ENCODE measurements at places on chromosomes 2 and 18. TPM values are rescaled to one million over a fixed set of nuclear protein-coding genes. Genes with fewer than 3 reads are reported as not detected.
A peak's percentile ranks its signal among the peaks of the same experiment; 100 is the strongest.

DNA sequence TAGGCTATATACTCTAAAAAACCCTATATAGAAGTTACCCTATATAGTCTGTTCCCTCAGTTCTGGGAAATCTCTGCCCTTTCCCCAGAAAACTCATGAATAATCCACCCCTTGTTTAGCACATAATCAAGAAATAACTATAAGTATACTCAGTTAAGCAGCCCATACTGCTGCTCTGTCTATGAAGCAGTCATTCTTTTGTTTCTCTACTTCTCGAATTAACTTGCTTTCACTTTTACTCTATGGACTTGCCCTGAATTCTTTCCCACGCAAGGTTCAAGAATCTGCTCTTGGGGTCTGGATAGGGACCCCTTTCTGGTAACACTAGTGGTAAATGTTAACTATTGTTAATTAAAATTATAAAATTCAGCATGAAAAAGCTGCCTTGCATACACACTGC lies 17.4 kb upstream of the AP1S3 start:
- no peak for DNase-seq
- H3K4me1 ChIP-seq: no peaks in the 10 kb centered on the region
- no peaks in the 10 kb centered on the region for H3K27me3 ChIP-seq
- no peak overlapping the region for H3K27ac ChIP-seq
- H3K4me3 ChIP-seq: no peak overlapping the region

CCL20 gene
- polyA plus RNA-seq: 712 TPM

DNA sequence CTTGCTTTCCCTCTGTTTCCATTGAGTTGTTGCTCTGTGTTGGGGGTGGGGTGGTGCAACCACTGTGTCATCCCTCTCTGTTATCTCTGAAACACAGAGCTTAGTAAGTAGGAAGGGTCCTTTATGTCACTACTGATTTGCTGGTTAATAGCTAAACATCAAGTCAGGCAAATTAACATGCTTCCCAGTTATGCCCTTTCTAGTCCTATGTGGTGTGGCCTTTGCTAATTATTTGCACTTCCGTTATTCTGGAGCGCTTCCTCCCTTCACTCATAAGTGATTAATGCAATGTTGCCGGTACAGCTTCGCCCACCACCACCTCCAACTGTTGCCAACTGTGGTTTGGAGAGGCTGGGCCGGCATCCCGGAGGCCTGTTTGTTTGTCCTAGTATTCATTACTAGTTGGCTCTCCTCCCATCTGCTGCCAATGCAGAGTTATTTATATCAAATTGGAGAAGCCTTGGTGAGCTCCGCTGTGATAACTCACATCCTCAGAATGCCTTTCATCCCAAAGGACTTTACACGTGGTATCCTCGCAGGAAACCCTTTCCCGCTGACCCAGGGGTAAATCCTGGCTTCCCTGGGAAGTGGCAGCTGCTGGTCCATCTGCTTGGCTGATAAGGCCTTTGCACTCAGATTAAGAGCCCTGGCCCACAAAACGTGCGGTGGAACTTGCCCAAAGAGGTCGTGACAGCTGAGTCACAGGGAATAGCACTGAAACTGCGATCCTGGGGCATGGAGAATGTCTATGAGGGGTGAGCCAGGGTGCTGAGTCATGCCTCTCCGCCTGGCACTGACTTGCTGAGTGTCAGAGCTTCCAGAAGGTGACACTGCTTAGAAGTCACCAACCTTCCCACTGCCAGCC lies 72.0 kb upstream of the ZCCHC2 start:
- H3K27me3 ChIP-seq: no peaks in the 10 kb centered on the region
- no peaks in the 10 kb centered on the region for H3K36me3 ChIP-seq
- peak; percentile 22 for DNase-seq

ABCG5 gene
- not detected for polyA plus RNA-seq

DNA sequence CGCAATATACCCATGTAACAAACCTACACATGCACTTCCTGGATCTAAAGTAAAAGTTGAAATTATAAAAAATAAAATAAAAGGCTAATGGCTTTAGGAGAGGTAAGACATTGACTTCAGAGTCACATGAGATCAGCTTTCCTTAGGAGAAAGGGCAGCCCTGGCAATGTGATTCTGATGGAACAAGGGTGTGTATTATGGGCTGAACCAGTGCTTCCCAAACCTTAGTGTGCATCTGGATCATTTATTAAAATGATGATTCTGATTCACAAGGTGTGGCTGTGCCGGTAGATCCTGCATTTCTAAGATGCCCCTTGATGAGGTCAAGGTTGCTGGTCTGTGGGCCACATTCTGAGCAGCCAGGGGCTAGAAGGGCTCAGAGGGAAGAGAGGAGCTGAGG lies 42.6 kb downstream of the LAMA3 start:
- no peaks in the 10 kb centered on the region for H3K27me3 ChIP-seq
- no peak overlapping the region for H3K4me3 ChIP-seq
- no peak for DNase-seq
- H3K4me1 ChIP-seq: peaks cover 6% of the 10 kb centered on the region
- H3K27ac ChIP-seq: no peak overlapping the region
- no peaks in the 10 kb centered on the region for H3K36me3 ChIP-seq

ACMSD gene
- 0.14 TPM for polyA plus RNA-seq

LONRF2 gene
- polyA plus RNA-seq: 0.38 TPM

KCNG3 gene
- polyA plus RNA-seq: 0.10 TPM

DNA sequence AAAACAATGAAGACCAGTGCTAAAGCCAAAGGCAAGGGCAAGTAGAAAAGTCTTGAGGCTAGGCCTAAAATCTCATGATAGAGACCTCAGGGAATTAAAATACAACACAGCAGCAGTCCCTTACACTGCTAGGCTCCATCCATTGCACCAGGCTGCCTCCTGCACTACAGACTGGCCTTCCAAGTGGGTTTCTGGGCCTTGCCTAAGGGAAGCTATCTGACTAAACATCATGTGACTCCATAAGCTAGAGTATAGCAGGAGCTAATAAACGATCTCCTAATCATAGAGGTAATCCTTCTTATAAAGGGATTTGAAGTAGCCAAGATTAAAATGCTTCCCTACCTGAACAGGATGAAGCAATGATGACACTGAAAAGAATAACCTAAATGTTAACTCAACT lies 77.6 kb upstream of the NFU1 start:
- no peak for DNase-seq
- H3K4me3 ChIP-seq: no peak overlapping the region

DNA sequence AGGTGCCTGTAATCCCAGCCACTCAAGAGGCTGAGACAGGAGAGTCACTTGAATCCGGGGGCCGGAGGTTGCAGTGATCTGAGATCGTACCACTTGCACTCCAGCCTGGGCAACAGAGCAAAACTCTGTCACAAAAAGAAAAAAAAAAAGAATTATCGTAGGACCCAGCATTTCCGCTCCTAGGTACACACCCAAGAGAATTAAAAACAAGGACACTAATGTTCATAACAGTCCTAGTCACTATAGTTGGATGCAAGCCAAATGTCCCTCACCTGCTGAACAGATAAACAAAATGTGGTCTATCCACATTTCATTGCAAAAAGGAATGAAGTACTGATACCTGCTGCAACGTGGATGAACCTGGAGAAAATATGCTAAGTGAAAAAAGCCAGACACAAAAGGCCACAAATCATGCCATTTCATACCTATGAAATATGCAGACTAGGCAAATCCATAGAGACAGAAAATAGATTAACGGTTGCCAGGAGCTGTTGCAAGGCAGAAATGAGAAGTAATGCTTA lies 21.2 kb downstream of the ADRA2B start:
- H3K27ac ChIP-seq: no peak overlapping the region
- no peaks in the 10 kb centered on the region for H3K4me1 ChIP-seq
- no peaks in the 10 kb centered on the region for H3K36me3 ChIP-seq

DNA sequence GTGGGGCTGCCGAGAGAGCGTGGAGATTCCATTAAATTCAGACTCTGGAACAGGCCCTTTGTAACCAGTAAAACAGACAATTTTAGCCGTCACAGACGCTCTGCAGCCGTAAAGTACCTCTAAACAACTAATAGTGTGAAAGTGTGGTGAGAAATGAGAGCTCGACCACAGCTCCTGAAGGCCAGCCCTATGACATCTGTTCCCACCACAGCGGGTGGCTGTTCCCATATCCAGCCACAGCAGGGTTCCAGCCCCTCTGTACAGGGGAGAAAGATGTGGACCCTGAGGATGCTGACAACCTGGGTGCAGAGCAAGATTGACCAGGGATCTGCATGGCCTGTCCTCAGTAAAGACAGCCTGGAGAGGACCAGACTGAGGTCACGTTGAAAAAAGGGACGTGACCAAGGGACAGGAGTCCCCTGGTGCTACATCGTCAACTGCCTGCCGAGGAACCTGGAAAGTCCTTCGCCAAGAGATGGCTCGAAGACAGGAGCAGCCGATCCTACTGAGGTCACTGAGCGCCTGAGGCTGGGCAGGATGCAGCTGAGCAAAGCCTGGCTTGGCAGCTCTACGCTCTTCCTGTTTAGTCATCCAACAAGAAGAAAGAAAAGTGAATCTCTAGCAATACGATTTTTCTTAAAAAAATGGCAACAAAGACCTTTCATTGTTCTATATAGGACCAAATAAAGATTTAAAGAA lies 831.7 kb downstream of the RNF144A start:
- H3K27me3 ChIP-seq: no peaks in the 10 kb centered on the region
- H3K27ac ChIP-seq: no peak overlapping the region
- no peaks in the 10 kb centered on the region for H3K36me3 ChIP-seq
- DNase-seq: no peak

DNA sequence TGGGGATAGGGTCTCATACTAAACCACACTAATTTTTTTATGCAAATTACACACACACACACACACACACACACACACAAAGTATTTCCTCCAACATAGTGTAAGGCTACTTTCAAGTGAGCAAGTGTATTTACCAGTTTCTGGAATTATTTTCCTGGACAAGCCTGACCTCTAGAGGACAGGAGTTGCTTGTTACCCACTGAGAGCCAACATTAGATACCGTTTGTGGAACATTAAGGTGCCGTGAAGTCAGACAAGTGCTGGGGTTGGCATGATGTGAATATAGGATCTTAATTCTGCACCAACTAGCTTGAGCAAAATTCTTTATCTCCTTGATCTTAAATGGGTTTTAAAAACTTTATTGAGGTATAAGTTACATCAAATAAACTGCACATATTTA lies 39.3 kb upstream of the SERPINB2 start:
- no peak overlapping the region for H3K4me3 ChIP-seq
- no peaks in the 10 kb centered on the region for H3K4me1 ChIP-seq
- no peak overlapping the region for H3K27ac ChIP-seq
- no peaks in the 10 kb centered on the region for H3K36me3 ChIP-seq
- no peaks in the 10 kb centered on the region for H3K27me3 ChIP-seq

DAW1 gene
- 10.6 TPM for polyA plus RNA-seq

DNA sequence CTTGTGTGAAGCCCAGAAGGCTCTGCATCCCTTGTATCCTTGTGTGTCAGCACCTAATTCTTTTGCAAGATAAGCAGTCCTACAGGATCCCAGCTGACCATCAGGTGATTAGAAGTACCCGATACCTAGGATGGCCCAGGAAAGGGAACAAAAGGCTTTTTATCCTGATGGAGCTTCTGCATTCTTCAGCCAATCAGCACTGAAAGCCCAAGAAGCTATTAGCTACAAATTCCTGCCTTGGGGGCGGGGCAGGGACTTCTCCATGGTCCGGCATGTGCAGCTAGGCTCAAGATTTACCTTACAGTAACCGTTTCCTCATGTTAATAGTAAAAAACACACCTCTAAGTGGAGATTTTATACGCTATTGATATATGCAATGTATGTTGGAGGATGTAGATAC lies 264.6 kb upstream of the THUMPD2 start:
- no peak overlapping the region for H3K4me3 ChIP-seq
- H3K27ac ChIP-seq: no peak overlapping the region
- no peaks in the 10 kb centered on the region for H3K27me3 ChIP-seq
- H3K36me3 ChIP-seq: no peaks in the 10 kb centered on the region
- no peaks in the 10 kb centered on the region for H3K4me1 ChIP-seq
- no peak for DNase-seq

ARHGAP28 gene
- polyA plus RNA-seq: 1.4 TPM

LNPK gene
- 4.7 TPM for polyA plus RNA-seq

DNA sequence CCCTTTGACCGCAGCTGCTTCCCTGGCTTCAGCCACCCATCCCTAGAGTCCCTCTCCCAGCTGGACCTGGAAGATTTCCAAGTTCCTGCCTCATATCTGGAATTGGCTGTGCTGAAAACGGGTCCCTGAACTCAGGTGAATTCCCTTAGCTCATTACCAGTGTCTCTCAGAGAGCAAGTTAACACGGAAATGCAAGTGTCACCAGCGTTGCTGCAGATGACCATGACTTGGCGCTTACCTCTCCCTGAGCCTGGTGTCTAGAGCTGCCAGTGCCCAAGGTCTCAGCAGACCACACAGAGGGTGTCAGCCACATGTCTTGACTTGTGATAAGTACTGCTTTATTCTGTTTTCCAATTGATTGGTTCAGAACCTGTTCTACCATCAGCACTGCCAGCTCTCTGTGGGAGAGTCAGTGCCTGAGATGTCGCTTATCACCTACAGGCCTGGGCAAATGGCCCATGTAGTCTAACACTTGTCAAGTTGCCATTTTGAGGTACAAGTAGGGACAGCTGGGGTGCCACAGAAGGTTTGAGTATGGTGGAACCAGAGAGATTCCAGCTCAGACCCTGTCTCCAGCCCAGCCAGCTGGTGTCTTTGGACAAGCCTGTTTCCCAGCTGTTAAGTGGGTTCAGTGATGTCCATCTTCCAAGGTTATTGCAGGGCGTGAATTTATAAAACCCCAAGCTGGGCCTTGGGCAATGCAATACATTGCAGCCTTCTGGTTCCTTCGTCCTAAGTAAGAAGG lies 48.7 kb downstream of the LYPD1 start:
- H3K36me3 ChIP-seq: no peaks in the 10 kb centered on the region
- no peak for DNase-seq
- no peak overlapping the region for H3K27ac ChIP-seq
- H3K27me3 ChIP-seq: no peaks in the 10 kb centered on the region
- H3K4me1 ChIP-seq: peaks cover 3% of the 10 kb centered on the region

DNA sequence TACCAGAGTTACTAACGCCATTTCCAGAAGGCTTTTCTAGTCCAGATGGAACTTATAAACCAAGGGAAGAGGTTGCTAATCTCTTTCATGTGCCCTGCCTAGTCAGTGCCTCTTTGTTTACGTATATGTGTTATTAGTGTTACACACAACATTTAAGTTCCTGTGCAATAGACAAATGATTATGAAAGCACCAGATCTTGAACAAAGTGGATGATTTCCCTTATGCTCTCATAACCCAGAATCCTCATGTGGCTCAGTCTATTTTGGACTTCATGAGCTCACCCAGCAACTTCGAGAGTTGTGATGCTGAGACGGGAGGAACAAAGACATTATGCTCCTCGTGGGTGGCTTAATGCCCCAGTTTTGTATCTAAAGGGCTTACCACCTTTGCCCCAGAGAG lies 214.4 kb upstream of the SP5 start:
- H3K36me3 ChIP-seq: no peaks in the 10 kb centered on the region
- H3K4me3 ChIP-seq: no peak overlapping the region
- H3K27me3 ChIP-seq: no peaks in the 10 kb centered on the region
- H3K27ac ChIP-seq: no peak overlapping the region

RIT2 gene
- polyA plus RNA-seq: not detected

GRCh38 chr2:85585781-85586105 lies 1.5 kb downstream of the VAMP5 start:
- DNase-seq: no peak
- H3K27ac ChIP-seq: peak overlapping the region; percentile 95
- H3K4me3 ChIP-seq: no peak overlapping the region
- H3K27me3 ChIP-seq: no peaks in the 10 kb centered on the region
- H3K36me3 ChIP-seq: no peaks in the 10 kb centered on the region
